Kidney tubule cell (primary cell): ENCODE measurements at places on chromosomes 7 and 10.

DNA sequence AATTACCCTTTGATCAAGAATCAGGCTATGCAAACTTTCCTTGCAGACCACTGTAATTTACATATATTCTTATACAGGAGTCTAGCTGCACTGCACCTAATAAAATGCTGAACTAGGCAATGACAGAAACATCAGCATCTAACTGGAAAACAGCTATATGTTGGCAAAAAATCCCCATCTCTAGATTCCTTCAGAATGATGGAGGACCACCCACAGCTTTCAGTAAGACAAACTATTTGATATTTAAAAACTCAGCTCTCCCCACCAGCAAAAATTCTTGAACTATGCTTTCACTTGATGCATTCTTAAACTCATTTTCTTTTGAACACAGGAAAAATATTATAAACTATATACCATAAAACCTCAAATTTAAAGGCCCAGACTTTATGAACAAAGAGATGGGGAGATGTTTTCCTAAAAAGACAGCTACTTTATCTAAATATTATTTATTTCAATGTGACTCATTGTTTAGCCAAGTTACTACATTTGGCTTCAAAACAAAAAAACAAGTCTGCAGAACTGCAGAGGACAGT is 77.4 kb downstream of the SEMA3C start:
- DNase-seq, result no peak

DNA sequence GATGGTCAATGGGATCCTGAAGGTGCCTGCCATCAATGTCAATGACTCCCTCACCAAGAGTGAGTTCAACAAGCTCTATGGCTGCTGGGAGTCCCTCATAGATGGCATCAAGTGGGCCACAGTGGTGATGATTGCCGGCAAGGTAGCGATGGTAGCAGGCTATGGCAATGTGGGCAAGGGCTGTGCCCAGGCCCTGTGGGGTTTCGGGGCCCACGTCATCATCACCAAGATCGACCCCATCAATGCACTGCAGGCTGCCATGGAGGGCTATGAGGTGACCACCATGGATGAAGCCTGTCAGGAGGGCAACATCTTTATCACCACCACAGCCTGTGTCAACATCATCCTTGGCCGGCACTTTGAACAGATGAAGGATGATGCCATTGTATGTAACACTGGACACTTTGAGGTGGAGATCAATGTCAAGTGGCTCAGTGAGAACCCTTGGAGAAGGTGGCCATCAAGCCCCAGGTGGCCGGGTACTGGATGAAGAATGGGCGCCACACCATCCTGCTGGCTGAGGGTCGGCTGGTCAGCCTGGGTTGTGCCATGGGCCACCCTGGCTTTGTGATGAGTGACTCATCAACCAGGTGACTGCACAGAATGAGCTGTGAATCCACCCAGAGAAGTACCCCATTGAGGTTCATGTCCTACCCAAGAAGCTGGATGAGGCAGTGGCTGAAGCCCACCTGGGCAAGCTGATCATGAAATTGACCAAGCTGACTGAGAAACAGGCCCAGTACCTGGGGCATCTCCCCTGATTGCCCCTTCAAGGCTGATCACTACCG is 63.0 kb upstream of the ANTXRL start:
- no peak for DNase-seq

- DNase-seq, result no peak
Measured at GRCh38 chr10:33260403-33261149, 73.9 kb downstream of the NRP1 start.

- DNase-seq, result no peak
Measured at GRCh38 chr10:119377451-119377957, 165.0 kb downstream of the RGS10 start.

DNA sequence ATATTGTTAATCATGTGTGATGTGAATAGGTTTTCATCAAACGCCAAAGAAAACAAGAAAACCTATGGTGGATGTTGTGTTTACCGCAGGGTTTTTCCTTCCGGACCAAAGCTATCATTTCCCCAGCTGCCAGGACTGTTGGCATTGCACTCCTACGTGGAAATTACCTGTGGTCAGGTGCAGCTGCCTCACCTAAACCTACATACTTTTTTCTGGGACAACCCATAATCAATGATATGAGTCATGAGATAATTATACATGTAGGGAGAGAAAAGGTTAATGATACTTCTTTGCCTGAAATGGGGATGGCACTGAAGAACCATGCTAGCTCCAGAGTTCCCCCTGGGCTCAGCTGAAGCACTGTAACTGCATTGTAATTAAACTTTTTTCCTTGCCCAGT is 223.6 kb upstream of the SEMA3E start:
- no peak for DNase-seq

DNA sequence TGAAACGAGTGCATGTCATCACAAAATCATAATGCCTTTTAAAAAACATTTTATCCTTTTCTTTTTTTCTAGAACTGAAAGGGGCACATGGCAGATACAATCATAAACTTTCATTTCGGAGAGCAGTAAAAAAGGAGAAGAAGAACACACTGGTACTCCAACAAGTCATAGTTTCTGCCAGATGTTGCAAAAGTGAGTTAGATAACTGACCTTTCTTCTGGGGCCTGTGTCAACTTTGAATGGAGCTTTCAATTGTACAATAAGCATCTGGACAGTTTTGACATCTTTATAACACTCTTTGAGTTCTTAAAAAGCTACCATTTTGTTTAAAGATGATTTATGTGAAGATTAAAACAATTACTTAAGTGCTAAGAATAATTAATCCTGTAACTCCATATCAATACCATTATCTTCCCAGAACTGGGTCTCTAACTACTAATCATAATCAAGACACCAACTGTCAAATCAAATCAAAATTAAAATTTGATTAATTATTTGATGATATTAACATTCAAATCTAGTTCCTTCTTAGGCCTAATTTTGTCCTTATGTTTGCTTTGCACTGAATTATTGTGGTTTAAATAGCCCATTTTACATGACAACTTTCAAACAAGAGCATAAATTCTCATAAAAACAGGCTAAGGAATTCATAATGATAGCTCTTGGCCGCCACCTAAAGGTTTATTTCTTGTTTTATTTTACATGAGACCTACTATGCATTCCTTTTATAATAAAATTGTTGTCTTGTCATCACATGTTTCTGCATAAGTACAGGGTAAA is 19.5 kb upstream of the ITGB8 start:
- DNase-seq, result peak; percentile 79
